ENCODE measurements at places on chromosomes 5 and 9.

- DNase-seq, result no peak
Observed at GRCh38 chr9:21381448-21382339, 3.5 kb downstream of the IFNA2 start.

DNA sequence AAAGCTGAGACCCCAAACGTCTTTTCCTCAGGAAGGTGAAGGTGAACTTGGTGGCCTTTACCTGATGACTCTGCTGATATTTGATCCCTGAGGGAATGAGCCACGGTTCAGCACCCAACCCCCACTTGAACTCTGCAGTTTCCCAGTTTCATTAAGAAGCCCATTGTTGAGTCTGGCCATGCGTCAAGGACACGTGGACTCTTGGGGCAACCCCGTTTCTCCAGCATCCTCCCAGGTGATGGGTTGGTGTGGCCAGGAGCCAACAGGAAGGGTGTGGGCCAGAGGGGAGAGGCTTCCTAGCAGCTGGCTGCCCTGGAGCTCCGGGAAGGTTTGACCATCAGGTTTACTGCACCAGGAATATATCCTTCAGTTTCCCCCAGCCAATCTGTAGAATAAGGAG is 59.5 kb upstream of the GNE start:
- DNase-seq, result no peak

GRCh38 chr9:13332571-13332970 is 53.1 kb upstream of the MPDZ start:
- DNase-seq, result no peak

DNA sequence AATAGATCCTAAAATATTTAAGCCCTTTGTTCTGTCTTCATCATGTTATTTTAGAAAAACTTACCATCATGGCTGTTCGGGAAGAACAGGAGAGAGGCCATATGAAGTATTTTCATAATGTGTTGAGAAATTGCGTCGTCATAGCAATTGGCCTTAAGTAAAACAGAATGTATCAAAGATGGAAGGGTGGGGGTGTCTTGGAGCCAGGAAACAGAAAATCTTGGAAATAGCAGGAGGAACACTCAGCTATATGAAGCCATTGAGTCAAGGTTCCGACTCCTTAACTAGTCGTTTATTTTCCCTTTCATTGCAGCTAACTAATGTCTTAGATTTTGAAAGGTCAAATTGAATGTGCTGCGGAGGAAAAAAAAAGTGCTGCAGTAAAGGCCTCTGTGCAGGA is 1.3 kb downstream of the SPTAN1 start:
- DNase-seq, result no peak

DNA sequence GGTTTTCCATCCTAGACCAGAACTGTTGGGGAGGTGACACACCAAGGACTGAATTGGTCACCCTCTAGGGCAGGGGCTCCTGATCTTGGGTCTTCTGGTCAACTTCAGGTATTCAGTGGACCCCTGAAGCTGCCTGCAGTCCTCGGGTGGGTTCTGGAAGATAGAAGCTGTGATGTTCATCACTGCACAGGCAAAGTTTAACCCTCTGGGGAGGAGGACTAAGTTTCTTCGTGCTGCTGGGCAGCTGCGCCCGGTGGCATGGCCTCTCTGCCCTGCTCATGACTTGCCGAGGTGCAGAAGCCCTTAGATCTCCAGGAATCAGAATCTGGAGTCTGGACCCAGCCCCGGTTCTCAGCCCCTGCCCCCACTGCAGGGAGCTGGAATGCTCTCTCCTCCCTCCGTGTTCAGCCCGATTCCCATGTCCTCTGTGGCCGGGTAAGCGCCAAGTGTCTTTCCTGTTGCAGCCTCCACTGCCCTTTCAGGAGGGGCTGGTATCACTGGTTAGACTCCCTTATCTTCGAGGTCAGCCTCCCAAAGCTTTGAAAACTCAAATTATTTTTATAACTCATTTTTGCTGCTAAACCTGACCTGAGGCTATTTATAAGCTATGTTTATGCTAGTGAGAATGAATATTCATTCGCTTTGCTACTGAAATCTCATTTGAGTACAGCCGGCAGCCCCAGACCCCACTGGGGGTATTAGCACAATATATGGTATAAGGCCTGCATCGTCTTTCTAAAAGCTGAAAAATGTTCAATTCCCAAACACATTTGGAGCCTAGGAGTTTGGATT is 1.7 kb downstream of the LAMC3 start:
- no peak for DNase-seq

GRCh38 chr9:25813478-25813877 is 135.2 kb upstream of the TUSC1 start:
- DNase-seq, result no peak

Data from BE2C (cell line).